ENCODE measurements at places on chromosomes 3 and 15.

- DNase-seq = no peak
Measured at GRCh38 chr3:171427771-171428320, 32.4 kb downstream of the TNIK start.

- no peak for DNase-seq
Measured at GRCh38 chr15:63759752-63760151, 74.0 kb downstream of the HERC1 start.

DNA sequence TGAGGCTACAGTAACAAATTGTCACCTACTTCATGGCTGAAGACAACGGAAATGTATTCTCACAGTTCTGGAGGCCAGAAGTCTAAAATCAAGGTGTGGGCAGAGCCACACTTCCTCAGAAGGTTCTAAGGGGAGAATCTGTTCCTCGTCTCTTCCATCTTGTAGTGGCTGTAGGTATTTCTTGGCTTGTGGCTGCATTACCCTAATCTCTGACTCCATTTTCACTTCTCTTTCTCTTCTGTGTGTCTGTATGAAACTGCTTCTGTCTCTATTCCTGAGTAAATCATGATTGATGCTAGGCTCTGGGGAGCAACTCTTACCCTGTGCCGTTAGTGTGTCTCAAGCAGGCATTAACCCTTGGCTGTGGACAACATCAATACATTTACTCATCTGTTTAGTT, 164.7 kb downstream of the SQOR start:
- DNase-seq = no peak

- no peak for DNase-seq
Measured at GRCh38 chr3:132283440-132283839, 33.8 kb upstream of the ACP3 start.

DNA sequence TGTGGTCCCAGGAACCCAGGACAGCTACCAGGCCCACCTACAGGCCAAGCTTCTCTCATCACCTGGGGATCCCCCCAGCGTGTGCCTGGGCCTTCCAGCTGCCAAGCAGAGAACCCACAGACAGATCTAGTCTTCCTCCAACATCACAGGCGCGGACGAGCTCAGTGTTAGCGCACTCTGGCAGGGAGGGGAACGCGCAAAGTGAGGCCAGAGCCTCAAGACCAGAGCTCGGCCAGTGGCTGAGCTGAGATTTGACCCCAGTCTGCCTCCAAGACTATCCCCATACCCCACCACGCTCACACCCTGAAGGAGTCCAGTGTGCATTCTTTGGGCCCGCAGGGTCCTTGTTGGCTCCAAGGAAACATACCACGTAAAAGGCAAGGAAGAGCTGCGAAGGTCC, 5.1 kb downstream of the MFGE8 start:
- DNase-seq = no peak

- DNase-seq = no peak
Measured at GRCh38 chr3:169699070-169699469, 35.6 kb upstream of the MECOM start.

DNA sequence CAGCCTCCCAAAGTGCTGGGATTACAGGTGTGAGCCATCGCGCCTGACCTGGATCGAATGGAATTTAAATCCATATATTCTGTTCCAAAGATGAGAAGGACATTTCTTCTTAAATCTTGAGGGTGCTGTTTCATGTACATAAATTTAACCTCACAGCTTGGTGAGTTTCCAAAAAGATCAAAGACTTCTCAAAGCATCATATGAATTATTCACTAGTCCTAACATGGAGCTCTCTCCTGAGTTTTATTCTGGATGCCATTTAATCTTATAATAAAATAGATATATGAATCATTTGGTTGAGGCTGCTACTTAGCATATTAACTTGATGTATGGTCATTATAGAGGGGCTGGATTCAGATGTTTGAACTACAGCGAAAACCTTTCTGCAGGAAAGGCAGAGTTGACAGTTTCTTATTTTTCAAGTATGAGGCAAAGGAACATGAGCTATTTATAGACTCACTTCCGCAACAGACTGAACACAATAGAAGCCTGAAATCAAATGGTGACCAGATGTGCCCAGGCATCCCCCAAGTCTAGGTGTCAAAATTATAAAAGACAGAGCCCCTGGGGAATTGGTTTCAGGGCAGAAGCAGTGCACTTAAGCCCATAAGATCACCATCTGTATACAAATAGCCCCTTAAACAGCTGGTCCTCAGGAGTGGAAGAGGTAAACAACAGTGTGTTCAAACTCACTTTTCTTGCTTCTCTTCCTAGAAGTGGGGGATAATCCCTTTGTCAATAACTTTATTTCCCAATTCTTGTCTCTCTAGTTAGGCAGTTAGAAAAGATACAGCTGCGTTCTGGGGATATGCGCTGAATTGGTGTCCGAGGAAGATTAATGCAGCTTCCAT, 29.7 kb downstream of the STARD9 start:
- no peak for DNase-seq

DNA sequence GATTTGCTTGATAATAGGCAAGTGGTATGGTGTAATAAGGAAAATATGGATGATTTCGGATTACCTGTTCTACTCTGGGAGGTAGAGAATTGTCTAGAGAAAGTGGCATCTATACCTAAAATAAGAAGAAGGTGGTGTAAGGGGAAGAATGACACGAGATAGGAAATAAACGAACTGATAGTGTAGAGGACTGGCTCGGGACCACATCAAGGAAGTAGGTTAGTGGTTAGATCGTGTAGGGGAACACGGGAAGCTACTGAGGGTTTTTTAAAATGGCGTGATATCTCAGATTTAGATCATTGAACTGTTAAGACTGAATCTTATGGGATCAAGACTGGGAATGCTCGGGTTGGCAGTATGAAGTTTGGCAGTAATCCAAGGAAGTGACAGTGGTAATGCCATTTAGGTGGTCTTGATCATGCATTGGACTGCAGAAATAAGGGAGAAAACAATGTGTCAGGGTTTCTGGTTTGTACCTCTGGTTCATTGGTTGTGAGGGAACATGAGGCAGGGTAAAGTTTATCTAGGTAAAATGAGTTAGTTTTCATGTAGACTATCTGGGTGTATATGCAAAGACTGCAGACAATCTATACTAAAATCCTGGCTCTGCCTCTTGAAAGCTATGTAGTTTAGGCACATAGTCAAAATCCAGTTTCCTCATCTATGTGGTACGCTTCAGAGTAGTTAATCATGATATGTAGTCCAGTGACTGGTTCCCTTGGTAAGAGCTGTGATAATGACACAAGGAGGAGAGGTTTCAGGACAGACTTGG, 7.4 kb downstream of the RPL14 start:
- no peak for DNase-seq

- no peak for DNase-seq
Measured at GRCh38 chr3:63344661-63345060, 66.6 kb downstream of the SYNPR start.

GRCh38 chr15:91861223-91861622, 7.7 kb downstream of the SLCO3A1 start:
- no peak for DNase-seq

- no peak for DNase-seq
Measured at GRCh38 chr3:39879581-39879980, 70.2 kb downstream of the MYRIP start.

GRCh38 chr3:148331081-148331846, 366.4 kb upstream of the AGTR1 start:
- no peak for DNase-seq

- no peak for DNase-seq
Measured at GRCh38 chr3:147661916-147662315, 252.8 kb downstream of the ZIC1 start.

DNA sequence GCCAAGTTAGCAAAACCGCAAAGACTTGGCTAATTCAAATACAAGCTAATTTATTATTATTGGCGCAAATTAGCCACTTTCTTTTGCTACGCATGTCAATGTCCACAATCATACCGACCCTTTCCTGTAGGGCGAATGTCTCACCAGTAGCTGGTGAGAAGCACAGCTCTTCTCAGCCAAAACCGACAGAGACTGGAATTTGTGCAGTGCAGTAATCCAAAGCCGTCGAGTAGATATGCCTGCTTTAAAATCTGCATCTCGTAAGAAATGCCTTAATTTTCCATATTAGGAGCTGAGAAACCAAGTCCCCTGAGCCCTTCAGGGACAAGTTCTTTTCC, 614 bp upstream of the MINDY2 start:
- DNase-seq = no peak

DNA sequence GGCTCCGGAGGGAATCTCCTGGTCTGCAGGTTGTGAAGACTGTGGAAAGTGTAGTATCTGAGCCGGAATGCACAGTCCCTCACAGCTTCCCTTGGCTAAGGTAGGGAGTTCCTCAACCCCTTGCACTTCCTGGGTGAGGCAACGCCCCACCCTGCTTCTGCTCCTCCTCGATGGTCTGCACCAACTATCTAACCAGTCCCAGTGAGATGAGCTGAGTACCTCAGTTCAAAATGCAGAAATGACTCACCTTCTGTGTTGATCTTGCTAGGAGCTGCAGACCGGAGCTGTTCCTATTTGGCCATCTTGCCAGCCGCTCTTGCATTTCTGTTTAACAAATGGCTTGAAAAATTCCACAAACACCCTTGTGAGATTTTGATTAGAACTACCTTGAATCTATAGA, 156.1 kb downstream of the STXBP5L start:
- DNase-seq = no peak

DNA sequence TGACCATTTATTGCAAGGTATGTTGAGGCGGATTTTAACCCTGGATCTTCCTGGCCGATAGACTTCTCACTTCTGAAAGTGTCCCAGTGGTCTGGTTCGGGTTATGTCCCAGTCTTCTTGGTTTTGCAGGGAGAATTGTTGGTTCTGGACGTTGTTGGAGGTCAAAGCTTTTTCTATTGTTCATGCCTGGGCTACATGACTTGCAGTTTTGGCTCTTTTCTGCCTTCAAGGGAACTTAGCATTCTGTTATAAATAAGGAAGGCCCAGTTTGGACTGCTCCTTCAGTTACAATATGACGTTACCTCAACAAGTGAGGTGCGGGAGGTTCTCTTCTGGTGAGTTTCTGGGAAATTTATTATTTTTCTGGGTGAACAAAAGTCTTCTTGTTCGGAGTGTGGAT, 614.3 kb downstream of the DIPK2A start:
- no peak for DNase-seq

- DNase-seq = no peak
Measured at GRCh38 chr3:55453886-55454496, 33.1 kb downstream of the WNT5A start.

- no peak for DNase-seq
Measured at GRCh38 chr15:71559098-71559497, 251.3 kb upstream of the NR2E3 start.

DNA sequence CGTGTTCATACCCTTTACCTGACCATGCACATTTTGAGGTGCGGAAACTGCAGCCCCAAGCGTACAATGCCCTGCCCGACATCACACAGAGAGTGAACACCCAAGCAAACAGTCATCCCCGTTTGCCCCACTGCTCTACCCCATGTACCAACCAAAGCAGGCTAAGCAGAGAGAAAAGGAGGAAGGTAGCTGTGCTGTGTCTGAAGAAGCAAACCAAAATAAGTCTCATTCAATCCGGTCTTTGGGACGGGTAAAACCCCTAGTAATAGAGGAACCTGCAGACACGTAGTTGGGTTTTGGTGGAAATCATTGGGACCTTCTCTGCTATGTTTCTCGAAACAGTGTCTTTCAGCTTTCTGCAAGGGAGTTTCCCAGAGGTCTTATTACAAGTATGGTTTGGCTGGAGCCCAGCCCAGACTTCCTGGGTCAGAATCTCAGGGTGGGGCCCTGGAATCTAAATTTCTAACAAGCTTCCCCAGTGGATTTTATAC, 164.6 kb upstream of the HES1 start:
- no peak for DNase-seq

DNA sequence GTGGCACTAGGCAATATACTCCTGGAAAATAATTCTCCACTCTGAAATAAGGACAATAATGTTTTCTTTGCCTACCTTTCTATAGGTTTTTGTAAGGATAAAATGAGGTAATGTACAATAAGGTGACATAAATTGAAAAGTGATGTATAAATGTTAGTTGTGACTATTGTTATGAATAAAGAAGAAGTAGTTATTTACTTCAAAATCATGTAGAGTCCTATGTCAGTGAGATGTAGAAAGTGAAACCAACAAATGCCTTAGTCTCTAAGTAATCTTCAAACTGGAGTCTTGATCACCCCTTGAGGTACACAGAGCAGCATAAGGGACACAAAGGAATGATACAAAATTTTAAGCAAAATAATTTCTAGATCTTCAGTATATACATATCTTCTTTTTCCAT, 60.3 kb upstream of the TP63 start:
- no peak for DNase-seq

- DNase-seq = no peak
Measured at GRCh38 chr15:45641999-45642932, 7.4 kb downstream of the SQOR start.

Measured in activated CD4-positive, CD25-positive, alpha-beta regulatory T cell (primary cell).